ENCODE measurements at places on chromosomes 16 and 17.

GRCh38 chr17:77875051-77875780 is 83.3 kb upstream of the TNRC6C start:
- no peak for DNase-seq

DNA sequence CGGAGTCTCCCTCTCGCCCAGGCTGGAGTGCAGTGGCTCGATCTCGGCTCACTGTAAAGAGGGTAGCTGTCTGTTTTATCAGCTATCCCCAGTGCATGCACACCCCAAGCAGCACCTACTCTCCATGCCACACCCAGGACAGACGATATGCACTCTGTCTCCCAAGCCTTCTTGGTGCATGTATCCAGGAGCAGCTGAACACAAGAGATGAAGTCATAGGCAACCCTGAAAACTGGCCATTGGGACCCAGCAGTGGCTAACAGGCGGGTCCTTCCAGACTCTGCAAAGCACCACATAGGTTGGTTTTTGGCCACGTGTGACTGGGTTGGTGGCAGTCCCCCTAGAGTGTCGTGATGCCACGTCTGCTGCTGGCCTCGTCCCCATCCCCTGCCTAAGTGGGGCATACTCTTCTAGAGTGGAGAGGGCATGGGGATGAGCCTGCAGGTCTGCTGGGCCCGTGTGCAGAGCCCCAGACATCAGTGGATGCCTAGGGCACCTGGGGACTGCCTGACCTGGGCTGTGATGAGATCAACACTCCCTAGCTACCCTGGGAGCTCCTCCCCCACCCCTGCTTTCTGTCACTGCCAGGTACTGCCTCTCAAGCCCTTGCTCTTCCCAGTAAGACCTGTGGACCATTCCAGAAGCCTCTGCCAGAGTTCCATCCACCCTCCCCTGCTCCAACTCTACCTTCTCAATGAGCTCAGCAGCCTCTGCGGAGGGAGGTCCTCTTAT is 9.3 kb downstream of the PDE6G start:
- DNase-seq = peak; percentile 92

DNA sequence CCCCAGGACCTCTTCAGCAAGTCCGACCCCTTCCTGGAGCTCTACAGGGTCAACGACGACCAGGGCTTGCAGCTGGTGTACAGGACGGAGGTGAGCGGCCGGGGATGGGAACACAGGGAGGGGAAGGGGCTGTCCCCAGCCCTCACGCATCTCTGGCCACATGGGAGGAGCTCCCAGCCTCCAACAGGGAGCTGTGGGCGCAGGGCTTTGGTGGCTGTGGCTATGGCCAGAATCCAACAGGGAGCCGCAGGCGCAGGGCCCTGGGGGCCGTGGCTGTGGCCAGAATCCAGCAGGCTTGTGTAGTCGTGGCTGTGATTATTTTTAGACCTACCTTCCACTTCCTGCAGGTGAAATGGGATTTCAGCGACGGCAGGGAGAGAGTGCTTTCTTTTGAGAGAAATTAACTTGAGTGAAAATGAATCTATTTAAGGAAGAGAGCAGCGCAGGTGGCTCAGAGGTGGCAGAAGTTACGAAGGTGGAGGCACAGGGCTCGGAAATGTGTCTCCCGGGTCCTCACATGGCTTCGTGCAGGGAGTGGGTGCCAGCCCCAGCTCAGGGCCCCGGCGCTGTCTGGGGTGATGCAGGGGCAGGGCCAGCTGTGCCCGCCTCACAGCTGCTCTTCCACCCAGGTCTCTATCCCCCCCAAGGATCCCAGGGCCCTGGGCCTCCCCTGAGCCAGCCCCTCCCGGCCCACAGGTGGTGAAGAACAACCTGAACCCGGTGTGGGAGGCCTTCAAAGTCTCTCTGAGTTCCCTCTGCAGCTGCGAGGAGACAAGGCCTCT is 9.4 kb downstream of the CPNE7 start:
- DNase-seq = no peak

DNA sequence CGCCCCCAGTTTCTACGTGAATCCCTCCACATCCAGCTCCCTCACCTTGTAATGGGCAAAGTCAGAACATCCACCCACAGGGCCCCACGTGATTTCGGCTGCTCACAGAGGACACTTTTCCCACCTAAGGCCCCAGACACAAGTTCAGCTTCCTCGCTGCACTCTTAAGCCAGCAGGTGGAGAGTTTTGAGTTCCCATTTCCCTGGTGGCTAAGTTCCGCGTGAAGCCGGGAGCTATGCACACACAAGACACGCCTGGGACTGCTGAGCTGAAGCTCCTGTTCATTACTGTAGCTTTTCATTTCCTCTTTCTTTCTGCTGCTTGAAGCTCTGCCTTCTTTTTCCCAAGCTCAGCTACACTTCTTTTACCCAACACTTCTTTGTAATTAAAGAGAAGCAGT is 273.8 kb downstream of the NPIPA8 start:
- DNase-seq = no peak

DNA sequence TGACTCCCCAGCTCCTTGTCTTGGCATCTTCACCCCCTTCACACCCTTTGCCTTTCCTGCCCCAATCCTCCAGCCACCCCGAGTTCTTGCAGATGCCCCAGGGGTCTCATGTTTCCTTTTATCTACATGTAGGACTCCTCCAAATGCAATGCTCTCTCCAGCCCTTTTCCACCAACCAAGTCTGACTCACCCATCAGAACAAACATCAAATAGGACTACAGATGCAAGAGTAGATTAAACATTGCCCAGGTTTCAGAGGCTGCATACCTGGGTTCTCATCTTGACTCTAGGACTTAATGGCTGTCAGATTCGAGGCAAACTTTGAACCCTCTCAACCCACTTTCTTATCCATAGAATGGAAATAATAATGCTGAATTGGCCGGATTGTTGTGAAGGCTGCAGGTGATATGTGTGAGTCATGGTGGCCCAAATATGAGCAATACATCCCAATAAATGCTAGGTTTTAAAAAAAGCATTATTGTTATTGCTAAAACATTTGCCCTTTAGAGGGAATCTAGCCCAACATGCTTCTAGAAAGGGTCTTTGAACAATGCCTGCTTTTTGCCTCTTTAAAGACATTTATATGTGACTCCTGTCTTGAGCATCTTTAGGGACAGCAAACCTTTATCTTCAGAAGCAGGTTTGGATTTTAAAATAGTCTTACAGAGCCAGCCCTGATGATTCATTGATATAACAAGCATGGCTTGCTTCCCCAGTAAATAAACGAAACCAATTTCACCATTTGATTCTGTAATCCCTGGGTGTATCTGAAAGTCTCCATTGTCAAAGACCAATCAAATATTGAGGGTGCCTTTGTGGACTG is 310.1 kb downstream of the FOXL1 start:
- DNase-seq = no peak

DNA sequence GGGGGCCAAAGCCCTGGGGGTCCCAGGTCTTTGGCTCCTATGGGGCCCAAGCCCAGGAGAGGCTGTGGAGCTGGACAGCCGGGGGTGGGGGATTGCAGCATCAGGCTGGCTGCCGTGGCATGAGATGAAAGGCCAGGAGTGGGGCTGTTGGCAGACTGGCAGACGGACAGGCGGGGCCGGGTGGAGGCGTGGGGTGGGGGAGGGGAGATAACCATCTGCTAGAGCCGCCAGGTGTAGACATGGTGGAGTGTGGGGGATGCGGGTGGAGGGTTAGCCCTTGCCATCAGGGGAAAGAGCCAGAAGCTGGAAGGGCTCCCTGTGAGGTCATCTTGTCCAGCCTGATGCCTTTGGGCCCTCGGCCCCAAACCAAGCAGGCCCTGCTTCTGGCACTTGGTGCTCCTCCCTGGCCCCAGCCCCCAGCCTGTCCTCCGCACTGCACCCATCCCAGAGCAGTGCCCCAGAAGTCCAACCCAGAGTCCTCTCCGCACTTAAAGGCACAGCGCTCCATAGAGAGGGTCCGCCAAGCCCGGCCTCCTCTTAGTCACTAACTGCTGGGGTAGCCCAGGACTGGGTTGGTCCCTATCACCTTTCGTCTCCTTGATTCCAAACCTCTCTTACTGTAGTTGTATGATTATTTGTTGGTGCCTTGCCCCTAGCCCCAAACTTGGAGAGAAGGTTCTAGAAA is 33.3 kb upstream of the DLX4 start:
- DNase-seq = no peak

DNA sequence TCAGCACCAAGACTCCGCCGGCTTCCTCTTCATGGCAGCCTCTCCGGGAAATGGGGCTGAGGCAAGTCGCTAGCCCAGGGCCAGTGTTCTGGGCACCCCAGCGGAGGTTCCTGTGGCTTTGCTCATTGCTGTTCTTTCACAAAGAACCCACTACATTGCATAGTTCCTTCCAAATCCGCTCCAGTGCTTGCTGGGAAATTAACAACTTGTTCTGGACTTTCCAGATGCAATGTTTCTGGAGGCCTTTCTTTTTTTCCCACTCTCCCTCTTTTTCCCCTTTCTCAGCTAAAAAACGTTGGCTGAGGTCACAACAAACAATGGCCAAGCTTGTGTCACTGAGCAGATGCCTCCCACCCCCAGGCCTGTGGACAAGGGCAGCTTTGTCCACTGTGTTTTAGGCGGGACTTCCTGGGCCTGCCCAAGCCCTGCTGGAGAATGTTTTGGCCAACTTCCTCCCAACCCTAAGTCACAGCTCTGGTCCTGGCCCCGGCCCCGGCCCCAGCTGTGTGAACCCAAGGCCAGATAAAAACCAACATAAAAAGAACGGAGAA is 131.5 kb upstream of the RCVRN start:
- peak; percentile 18 for DNase-seq

GRCh38 chr17:51674579-51675255 is 414.4 kb downstream of the UTP18 start:
- DNase-seq = no peak

- DNase-seq = no peak
Observed at GRCh38 chr16:2473999-2474876, 689 bp upstream of the TBC1D24 start.

- peak; percentile 72 for DNase-seq
Observed at GRCh38 chr17:39547713-39548478, 59.8 kb downstream of the NEUROD2 start.

GRCh38 chr17:69231521-69231920 is 2.9 kb upstream of the ABCA10 start:
- DNase-seq = no peak

GRCh38 chr17:55237268-55237667 is 27.5 kb upstream of the HLF start:
- DNase-seq = peak; percentile 33

GRCh38 chr17:29060475-29060874 is 17.5 kb downstream of the PIPOX start:
- no peak for DNase-seq

GRCh38 chr16:25155553-25156460 is 44.3 kb downstream of the LCMT1 start:
- no peak for DNase-seq

Data from cerebellar cortex (tissue), 1 donor.